ENCODE measurements at places on chromosomes 1 and 21. TPM values are rescaled to one million over a fixed set of nuclear protein-coding genes. Genes with fewer than 3 reads are reported as not detected.
A peak's percentile ranks its signal among the peaks of the same experiment; 100 is the strongest.

GRCh38 chr1:158005224-158005623 is 11.8 kb downstream of the KIRREL1 start:
- peaks cover 97% of the 10 kb centered on the region for H3K4me1 ChIP-seq
- H3K27me3 ChIP-seq = no peaks in the 10 kb centered on the region
- no peak overlapping the region for H3K4me3 ChIP-seq
- no peaks in the 10 kb centered on the region for H3K36me3 ChIP-seq
- H3K27ac ChIP-seq = no peak overlapping the region
- no peak for DNase-seq

DNA sequence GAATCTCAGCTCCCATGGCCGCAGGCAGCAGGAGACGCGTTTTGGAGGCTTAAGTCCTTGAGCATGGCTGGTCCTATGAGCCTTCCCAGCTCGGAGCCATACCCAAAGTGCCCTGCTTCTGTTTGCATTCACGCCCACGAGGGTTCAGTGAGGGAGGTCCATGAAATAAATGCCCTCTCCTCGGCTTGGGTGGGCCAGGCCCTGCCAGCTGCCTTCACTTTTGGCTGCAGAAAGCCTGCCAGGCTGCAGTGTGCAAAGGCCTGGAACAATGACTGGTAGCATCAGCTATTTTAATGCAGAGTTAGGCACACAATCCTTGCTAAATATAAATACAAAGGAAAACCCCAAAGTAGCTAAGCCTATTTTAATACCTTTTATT is 49.4 kb downstream of the H3-3A start:
- no peak for DNase-seq
- peak overlapping the region; percentile 100 for H3K27ac ChIP-seq
- no peaks in the 10 kb centered on the region for H3K36me3 ChIP-seq
- H3K4me1 ChIP-seq = peaks cover 18% of the 10 kb centered on the region

DNA sequence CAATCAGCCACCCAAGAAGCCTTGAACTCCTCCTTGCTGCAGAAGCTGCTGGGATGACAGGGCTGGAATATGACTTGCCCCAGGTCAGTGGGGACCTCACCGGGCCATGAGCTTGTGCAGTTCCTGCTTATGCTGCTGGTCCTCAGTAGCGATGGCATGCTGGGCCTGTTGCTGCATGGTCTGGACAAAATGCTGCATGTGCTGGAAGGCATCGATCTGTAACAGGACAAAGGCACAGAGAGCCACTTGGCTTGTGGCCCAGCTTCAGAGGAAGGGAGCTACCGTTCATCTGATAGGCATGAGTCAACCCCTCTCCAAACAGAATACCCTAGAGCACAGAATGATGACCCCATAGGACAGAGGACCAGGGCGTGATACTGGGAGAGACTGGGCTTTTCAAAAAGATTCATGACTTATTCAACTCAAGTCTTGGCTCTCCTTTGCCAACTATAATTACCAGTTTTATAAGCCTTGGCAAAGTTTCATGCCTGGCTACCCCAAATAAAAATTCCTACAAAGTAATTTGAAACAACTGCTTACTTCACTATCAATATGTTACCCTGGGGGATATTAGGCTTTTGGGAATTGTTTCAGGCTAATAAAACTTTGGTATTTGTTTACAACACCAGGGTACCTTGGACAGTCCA is 34.7 kb upstream of the EXOSC10 start:
- H3K27me3 ChIP-seq = no peaks in the 10 kb centered on the region
- DNase-seq = no peak
- no peak overlapping the region for H3K27ac ChIP-seq

- H3K4me1 ChIP-seq = peaks cover 15% of the 10 kb centered on the region
- H3K36me3 ChIP-seq = no peaks in the 10 kb centered on the region
- no peak overlapping the region for H3K27ac ChIP-seq
Measured at GRCh38 chr1:59078070-59078800, 218.7 kb upstream of the FGGY start.

DNA sequence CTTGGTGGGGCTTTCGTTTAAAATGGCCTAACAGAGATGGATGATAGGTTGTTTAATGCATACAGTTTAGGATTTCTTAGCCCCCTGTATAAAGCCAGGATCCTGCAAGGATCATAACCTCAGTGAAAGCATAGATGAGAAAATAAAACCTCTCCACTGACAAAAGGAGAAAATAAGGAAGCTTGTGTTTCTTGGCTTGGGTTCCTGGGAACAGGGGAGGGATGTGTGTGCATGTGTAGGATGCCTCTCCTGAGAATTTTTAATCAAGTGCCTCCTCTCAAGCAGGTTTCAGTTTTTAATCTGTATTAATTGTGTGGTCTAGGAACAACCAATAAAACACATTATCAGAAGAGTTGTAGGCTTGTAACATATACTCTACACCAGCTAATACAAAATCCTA is 26.1 kb downstream of the PRKACB start:
- no peak overlapping the region for H3K4me3 ChIP-seq
- H3K27me3 ChIP-seq = no peaks in the 10 kb centered on the region
- H3K27ac ChIP-seq = no peak overlapping the region
- DNase-seq = no peak
- H3K4me1 ChIP-seq = no peaks in the 10 kb centered on the region

- H3K27me3 ChIP-seq = no peaks in the 10 kb centered on the region
- no peak overlapping the region for H3K4me3 ChIP-seq
- H3K27ac ChIP-seq = peak overlapping the region; percentile 45
- DNase-seq = peak; percentile 39
- H3K36me3 ChIP-seq = peaks cover 28% of the 10 kb centered on the region
Measured at GRCh38 chr1:38029081-38029681, 16.6 kb downstream of the UTP11 start.

GRCh38 chr1:2934156-2934540 is 87.1 kb upstream of the ACTRT2 start:
- DNase-seq = no peak
- no peak overlapping the region for H3K4me3 ChIP-seq
- no peaks in the 10 kb centered on the region for H3K4me1 ChIP-seq
- no peak overlapping the region for H3K27ac ChIP-seq
- no peaks in the 10 kb centered on the region for H3K36me3 ChIP-seq

GRCh38 chr1:239184561-239185244 is 201.7 kb upstream of the CHRM3 start:
- H3K27ac ChIP-seq = no peak overlapping the region
- H3K27me3 ChIP-seq = no peaks in the 10 kb centered on the region
- no peaks in the 10 kb centered on the region for H3K36me3 ChIP-seq
- DNase-seq = no peak
- H3K4me1 ChIP-seq = no peaks in the 10 kb centered on the region
- no peak overlapping the region for H3K4me3 ChIP-seq

- H3K27ac ChIP-seq = peak overlapping the region; percentile 35
- H3K4me1 ChIP-seq = peaks cover 13% of the 10 kb centered on the region
- no peak overlapping the region for H3K4me3 ChIP-seq
- H3K36me3 ChIP-seq = no peaks in the 10 kb centered on the region
- H3K27me3 ChIP-seq = no peaks in the 10 kb centered on the region
Measured at GRCh38 chr1:183724350-183725042, 71.4 kb upstream of the APOBEC4 start.

DNA sequence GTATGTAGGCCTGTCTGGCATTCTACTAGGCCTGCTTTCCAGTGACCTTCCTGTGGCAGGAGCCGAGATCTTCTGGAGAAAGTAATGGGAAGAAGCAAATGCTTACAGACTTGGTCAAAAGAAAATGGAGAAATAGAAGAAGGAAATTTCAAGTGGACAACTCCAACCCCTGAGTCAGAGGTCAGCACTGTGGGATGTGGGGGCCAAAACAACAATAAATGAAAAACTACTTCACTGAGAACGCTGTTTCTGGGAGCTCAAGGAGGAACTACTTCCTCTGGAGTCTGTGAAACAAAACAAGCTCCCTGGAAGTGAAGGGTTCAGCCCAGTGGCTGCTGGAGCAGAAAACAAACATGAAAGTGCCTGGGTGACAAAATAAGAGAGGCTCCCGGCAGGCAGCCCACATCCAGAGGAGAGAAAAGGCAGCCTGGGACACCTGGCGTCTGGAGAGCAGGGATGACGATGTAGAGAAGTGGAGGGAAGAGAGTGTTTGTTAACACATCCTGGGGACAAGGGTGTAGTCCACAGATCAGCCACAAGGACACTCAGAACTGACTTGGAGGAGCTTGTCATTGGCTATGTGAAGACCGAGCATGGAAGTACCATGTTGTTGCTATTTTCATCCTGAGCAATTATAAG is 355.2 kb downstream of the SMYD3 start:
- H3K4me1 ChIP-seq = peaks cover 7% of the 10 kb centered on the region
- DNase-seq = no peak
- no peaks in the 10 kb centered on the region for H3K36me3 ChIP-seq

Gene PTGS2
- 0.75 TPM for total RNA-seq

Gene ETV3L
- total RNA-seq = not detected

Gene ADORA3
- total RNA-seq = 0.36 TPM

Gene UTS2
- total RNA-seq = not detected

Gene DNALI1
- total RNA-seq = 4.7 TPM

Gene SDC3
- total RNA-seq = 19.5 TPM

Measured in heart right ventricle (tissue), 16 donors.